NCI-H510A (cell line): ENCODE measurements at places on chromosomes 6 and 20.

DNA sequence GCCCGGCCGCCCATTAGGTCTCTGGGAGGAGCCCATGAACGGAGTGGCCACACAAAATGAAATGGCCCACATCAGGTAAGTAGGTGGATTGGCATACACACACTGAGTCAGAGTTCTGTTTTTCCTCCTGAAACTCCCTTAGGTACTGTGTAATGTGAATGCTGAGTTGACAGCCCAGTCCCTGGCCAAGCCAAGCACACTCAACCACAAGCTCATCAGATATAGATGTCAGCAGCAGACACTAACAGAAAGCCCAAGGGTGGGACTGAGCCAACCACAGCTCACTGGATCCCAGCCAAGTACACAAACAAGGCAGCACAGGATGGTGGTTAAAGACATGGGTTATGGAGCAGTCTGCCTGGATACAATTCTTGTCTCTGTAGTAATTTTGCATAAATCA is 403.4 kb downstream of the GJA1 start:
- no peak for DNase-seq

DNA sequence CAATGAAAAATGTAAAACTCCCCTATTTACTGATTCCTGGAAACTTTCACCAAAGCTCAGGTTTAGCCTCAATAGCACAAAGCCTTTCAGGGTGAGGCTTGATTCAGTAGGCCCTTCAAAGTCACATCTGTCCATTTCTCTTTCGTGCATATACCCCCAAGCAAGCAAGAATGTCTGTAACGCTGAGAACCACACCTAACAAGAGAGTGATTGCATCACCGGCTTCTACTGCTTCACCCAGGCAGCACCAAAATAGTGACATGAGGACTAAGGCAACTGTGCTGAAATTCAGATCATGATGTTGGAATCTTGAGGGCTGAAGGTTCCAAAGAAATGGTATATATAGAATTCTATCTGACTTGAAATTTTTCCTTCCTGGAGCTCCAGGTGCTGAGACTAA is 26.1 kb downstream of the CGA start:
- no peak for DNase-seq

DNA sequence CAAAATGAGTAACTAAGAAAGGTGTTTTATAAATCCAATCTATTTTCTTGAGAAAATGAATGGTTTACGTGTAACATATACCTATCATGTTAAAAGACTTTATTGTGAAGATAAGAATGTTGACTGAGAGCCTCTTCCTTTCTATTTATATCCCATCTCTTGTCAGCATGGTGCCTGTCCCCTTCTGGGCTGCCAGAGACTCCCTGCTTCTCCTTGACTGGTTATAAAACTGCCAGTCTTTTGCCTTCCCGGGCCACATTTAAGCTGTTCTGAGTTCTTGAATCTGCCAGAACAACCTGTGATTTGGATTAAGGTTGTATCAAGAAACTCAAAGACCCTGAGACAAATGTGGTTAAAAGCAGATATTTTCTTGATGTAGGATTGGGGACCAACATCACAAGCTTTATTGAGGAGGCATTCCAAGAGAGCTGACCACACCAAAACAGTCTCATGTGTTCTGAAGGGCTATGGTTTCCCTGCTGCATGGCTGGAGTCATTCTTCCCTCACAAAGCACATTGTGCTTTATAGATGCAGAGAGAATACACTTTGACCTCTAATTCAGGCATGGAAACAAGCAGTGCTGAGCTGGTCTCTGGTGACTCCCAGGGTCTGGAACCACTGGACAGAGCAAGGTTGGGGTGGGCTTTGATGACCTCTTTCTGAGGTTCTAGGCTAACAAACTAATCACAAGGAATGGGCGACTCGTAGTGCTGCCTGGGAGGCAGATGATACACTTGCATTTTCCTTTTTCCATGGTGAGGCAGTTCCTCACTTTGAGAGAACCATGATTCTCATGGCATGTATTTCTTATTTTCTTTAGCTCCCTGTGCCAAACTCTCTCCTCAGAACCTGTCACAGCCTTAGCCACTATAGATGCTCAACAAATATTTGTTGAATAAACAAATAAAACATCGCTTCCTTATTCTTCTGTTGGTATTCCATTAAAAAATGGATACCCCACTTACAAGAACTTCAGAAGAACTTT is 205.0 kb upstream of the PREP start:
- DNase-seq, result no peak

DNA sequence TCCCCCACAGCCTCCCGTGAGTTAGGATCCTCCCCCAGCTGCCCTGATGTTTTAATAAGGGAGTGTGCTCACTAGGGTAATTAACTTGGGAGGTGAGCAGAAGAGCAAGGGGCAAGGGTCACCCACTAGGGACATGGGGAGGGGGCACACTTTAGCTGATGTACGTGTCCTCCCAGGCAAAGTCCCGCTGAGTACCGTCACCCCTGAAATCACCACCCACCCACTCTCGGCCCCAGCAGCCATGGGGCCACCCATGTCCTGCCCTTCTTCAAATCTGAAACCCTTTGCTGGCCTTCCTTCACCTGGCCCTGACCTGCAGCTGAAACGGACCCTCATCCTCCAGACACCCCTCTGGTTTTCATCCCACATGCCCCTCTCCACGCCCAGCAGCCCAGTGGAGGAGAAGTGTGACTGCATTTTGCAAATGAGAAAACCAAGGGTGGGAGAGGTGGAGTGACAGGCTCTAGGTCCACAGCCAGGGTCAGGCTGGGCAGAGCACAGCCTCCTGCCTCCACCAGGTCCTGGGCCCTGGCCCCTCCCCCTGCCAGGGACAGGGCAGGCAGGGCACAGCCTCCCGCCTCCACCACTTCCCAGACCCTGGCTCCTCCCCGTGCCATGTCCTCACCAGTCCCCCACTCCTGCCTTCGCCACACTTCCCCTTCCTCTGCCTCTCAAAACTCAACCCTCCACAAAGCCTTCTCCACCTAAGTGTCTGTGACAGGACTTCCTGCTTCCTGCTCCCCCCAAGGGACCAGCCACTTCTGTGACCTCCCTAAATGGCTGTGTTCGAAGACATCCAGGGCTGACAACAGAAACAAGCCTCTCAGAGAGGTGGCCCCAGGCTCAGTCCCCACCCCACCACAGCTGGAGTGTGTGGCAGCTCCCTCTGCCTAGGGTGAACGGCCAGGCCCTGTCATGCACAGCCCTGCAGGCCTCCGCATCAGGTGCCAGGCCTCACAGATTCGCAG is 15.1 kb downstream of the ACSS1 start:
- DNase-seq, result peak; percentile 50

DNA sequence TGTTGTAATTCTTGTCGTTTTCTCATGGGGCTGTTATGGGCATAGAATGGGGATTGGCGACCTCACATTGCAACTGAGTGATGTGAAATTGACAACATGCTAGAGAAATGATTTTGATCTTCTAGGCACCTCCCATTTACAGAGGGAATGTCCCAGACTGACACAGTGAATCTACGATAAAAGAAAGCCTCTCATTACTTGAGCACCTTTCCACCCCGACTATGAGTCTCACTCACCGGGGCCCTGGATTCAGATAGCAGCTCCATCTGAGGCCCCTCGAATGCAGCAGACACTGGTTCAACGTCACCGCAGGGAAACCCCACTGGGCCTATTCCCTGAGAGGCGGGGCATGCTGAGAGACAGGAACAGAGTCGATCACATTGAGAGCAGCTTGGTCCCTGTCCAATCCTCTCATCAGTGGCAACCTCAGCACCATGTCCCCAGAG is 49.1 kb downstream of the NFATC2 start:
- no peak for DNase-seq
